Mesenteric fat pad (tissue), 1 donor: ENCODE measurements at places on chromosomes 2 and 18. TPM values are rescaled to one million over a fixed set of nuclear protein-coding genes. Genes with fewer than 3 reads are reported as not detected.

The HNMT gene
- total RNA-seq = 91.4 TPM

DNA sequence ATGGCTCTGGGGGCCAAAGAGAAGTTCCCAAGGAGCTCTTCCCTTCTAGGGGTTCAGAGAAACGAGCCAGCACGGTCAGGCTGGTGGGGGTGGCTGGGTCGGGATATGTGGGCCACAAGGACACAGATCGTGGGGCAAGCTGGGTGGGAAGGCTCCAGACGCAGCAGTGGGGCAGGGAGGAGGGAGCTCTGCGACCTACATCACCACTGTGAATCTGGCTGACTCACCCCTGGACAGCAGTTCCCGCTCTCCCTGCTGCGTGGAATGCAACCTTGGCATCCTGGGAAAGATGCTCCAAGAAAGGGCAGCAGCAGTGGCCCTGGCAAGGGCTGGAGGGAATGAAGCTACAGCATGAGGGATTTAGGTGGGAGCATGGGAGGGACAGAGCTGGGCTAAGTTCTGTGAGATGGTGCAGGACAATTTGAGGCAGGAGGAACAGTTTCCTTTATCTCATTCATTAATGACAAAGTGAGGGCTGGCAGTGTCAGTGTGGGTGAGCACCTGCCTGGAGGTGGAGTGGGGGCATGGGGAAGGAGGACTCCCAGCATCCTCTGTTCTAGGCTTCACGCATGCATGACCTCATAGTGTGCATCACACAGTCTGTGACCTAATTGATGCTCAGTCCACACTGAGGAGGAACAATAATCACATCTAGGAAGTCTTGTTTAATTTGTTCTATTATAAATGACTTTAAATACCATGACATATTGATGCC, 25.0 kb downstream of the CELF4 start:
- no peak for DNase-seq

- DNase-seq = no peak
Measured at GRCh38 chr18:67509741-67510391, 6.7 kb downstream of the DSEL start.

The SP140L gene
- total RNA-seq = 15.6 TPM

GRCh38 chr2:17540093-17540812, at the start of gene VSNL1:
VSNL1 (plus strand) TSS chr2:17540696; CDS start chr2:17592075, 51,379 bp downstream.
- no peak for DNase-seq

The LRRC30 gene
- total RNA-seq = not detected

GRCh38 chr2:29068513-29068912, 5.8 kb downstream of the PCARE start:
- DNase-seq = no peak

GRCh38 chr2:105518897-105519296, 120.0 kb upstream of the FHL2 start:
- DNase-seq = no peak

The TMEM182 gene
- 1.6 TPM for total RNA-seq
